ENCODE measurements at places on chromosomes 12 and 14.

DNA sequence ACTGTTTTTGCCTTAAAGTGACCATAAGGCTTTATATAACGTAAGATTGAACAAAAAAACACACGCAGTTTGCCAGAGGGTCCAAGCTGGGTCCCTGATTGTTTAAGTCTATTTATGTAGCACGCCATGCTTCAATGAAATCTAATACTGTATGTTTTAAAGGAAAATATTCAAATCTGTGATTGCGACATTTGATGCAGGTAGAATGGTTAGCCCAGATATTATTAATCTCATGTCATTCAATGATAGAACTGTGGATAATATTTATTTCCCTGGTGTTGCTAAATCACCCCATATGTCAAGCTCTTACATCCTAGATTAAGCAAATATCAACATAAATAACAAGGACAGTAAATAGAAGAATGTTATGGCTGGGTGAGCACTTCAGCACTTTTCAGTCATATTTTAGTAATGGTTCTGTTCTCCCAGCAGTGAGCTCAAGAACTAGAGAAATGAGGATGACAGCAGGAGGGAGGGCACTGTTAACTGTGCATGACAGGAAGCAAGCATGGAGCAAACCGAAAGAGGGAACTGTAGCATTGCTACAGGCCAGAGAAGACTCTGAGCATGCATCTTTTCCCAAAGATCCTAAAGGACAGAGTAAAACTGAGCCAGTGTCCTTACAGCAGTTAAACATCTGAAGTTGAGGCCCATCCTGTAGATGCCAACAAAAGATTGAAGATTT is 465.7 kb upstream of the MGAT4C start:
- ATAC-seq: no peak

- no peak for ATAC-seq
Measured at GRCh38 chr12:71125949-71126348, 31.9 kb downstream of the TSPAN8 start.

GRCh38 chr14:57302883-57303282 is 34.1 kb downstream of the AP5M1 start:
- no peak for ATAC-seq

GRCh38 chr12:69112616-69113015 is 126.8 kb upstream of the CPSF6 start:
- ATAC-seq: no peak

GRCh38 chr14:100567009-100567876 is 20.0 kb downstream of the BEGAIN start:
- no peak for ATAC-seq

- peak; percentile 95 for ATAC-seq
Measured at GRCh38 chr12:48795550-48796455, 6.9 kb upstream of the ADCY6 start.

DNA sequence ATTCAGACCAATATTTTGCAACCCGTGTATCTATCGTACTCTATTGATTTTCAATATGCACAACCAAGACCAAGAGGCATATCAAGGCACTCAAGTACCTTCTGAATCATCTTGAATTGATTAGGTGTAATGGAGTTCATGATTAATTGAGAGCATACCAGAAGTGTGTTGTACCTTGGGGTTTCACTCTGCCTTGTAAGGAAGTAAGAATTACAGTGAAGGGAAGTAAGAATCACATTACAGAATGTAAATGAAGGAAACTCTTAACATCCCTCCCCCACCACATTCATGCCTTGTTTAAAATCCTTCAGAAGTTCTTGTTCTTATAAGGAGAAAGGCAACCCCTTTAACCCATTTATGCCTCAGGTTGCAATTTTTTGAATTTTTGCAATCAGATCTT is 5.4 kb upstream of the MGAT4C start:
- ATAC-seq: no peak

DNA sequence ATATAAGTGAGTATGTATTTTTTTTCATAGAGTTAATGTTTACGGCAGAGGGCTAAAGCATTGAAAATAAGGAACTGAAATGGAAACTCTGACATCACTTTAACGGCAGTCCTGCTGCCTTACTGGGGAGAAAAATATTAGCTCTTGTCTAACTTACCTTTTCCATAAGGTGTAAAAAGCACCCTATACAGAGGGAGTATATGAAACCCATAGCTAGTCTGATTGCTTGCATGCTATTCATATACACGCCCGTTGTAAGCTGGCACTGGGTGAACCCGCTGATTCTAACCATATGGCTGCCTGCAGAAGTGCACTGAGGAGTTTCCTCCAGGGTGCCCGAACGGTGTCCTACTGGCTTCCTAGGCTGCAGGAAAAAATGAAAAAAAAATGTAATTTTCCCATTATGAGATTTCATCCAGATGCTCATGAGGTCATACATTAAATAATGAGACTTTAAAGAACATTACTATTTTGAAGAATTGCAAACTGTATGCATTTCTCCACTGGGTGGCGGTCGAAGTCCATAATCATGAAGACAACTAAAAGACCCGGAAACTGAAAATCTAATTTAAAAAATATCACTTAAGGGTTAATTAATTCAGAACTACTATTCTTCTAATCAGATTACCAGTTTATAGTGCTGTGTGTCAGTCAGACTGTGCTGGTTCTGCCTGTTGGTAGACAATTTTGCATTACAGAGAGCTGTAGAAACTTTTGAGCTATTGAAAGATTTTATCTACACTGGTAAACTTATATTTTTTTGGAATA is 144.7 kb downstream of the ALX1 start:
- peak; percentile 91 for ATAC-seq

DNA sequence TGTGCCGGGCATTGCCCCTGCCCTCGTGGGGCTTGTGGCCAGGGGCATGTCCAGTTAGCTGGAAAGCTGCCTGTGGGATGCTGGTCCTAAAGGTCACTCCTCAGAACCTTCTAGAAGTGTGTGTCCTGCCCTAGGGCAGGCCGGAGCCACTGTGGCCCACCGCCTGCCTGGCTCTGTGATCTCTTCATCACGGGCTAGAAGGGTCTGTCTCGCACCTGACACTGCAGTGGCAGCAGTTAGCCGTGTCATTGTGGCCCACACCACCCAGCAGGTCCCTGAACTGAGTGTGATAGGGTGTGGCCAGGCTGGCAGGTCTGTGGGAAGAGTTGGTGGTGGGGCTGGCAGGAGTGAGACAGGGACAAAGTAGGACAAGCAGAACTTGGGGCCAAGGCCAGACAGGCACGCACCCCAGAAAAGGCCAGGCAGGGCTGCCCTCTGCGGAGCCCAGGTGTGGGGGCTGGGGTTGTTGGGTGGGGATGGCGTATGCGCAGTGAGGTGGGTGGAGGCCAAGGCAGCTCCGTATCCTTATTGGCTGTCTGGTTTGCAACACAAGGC is 41.2 kb downstream of the ADGRD1 start:
- no peak for ATAC-seq

GRCh38 chr12:4539167-4539870 is 629 bp downstream of the RAD51AP1 start:
- no peak for ATAC-seq

DNA sequence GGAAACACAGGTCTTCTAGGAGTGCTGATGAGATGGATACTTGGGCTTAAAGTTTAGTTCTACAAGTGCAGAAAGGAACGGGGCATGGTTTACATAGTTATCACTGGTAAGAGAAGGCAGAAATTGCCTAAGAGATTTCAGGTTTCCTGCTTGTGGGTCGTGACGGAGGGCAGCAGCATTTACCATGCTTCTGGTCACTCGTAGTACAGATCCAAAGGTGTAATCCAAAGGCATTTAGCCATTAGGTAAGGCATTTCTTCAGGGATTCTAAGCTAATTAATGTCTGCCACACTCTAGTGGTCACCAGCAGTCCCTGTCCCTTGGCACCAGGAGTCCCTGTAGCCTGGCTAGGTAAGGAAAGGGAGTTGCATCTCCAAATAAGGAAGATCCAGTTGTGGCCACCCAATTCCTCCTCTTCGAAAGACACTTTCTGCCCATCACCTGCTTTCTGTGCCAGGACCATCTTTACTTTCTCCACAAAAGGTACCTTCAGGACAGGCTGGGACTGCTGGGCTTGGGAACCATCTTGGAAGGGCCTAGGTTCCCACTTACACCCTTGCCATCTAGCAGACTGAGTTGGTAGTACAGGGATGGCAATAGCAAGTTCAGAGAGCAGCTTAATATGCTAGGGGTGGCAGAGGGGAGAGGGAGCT is 1.5 kb downstream of the GSTZ1 start:
- no peak for ATAC-seq

- no peak for ATAC-seq
Measured at GRCh38 chr14:85129921-85130320, 400.0 kb upstream of the FLRT2 start.

GRCh38 chr12:70264067-70264867 is 21.0 kb downstream of the CNOT2 start:
- ATAC-seq: no peak

- peak; percentile 51 for ATAC-seq
Measured at GRCh38 chr12:84413656-84414055, 498.9 kb downstream of the SLC6A15 start.

- no peak for ATAC-seq
Measured at GRCh38 chr12:94433744-94434143, 25.9 kb downstream of the CEP83 start.

- ATAC-seq: no peak
Measured at GRCh38 chr14:91376547-91377477, 40.8 kb downstream of the CCDC88C start.

GRCh38 chr12:21764950-21765349 is 9.6 kb downstream of the KCNJ8 start:
- ATAC-seq: no peak

DNA sequence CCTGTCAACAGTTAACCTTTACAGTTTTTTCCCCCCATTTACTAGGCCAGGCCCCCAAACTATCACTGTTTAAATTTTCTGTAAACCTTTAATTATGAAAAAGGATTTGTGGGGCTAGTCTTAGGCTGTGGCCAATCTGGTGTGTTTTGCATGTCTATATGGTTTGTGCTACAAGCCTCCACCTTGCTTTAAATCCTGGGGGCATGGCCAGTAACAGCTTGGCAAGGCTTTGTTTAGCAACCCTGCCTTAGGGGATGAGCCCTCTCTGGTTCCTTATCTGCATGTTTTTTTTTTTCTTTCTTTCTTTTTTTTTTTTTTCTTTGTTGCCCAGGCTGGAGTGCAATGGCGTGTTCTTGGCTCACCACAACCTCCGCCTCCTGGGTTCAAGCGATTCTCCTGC is 102.7 kb downstream of the KCNMB4 start:
- no peak for ATAC-seq

DNA sequence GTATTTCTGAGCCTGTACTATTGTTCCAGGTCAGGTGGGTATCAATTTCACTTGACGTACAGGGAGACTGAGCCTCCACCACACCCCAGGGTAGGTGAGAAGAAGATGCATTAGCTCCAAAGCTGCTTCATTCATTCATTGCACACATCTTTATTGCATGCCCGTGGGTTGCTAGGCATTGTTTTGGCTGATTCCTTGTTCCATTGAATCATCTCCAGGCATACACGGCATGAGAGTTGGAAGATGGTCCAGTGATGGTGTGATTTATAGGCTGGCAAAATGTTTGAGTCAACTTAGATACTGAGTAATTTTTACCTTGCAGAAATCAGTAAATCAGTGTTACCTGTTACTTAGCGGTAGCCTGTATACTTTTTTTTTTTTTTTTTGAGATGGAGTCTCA is 21.2 kb downstream of the KLC1 start:
- no peak for ATAC-seq

DNA sequence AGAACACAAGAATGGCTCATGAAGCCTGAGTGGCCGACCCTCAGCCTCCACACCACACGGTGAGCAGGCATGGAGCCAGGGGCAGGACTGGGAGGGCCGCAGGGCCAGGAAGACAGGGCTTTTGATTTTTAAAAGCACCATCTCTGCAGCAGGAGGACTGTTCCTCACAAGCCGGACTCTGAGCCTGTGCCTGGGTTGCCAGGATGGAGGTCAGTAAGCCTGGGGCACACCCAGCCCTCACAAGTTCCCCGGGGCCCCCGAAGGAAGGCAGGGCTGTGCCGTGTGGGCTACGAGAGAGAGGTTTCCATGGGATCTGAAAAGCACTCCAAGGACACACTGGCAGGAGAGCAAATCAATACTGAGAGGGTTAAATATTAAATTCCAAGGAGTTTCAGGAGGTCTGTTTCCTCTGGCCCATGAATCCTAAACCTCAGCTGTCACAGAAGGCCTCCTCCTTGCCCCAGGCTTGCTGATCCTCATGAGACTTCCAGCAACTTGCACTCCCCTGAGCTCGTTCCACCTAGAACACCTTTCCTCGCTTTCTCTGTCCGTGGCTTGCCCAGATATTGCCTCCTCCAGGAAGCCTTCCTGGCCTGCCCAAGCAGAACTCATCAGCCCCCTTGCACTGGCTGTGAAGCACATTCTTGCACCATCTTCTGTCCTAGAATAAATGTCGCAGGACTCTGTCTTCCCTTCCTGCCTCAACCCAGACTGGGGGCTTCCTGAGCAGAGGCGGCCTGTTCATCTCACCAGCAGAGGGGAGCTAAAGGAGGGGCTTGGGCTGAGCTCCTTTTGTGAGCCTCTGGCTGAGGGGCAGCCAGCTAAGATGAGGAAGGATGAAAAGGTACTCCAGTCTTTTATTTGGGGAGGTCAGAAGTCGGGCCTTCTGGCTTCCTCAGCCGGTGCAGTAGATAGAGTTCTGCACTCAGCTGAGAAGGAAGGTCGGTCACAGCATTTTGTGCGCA is 64.6 kb downstream of the CCDC88C start:
- ATAC-seq: no peak

DNA sequence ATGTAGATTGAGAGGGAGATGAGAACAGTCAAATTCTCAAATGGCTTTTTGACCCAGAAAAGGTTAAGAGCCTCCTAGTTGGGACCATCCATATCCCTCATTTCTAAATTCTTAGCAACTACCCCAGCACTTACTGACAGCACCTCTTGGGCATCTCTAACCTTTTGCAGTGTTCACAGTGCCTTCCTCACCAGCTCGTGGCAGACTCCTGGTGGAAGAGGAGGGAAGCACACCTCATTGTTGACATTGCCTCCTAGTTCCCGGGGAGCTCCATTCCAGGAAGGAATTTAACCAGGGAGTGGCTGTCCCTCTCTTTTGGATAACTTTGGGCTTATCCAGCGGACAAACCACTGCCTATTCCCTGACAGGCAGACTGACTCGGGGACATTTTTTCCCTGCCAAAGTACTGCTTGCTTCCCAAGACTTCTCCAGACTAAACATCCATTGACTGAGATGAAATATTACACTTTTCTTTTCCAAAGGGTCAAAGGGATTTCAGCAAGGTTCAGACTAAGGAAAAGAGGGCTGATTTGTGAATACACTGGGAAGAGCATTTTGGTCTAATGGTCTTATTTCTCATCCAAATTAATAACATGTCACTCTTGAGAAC is 9.0 kb upstream of the OR6J1 start:
- peak; percentile 99 for ATAC-seq

GRCh38 chr12:107539196-107539939 is 146.2 kb upstream of the PWP1 start:
- no peak for ATAC-seq

DNA sequence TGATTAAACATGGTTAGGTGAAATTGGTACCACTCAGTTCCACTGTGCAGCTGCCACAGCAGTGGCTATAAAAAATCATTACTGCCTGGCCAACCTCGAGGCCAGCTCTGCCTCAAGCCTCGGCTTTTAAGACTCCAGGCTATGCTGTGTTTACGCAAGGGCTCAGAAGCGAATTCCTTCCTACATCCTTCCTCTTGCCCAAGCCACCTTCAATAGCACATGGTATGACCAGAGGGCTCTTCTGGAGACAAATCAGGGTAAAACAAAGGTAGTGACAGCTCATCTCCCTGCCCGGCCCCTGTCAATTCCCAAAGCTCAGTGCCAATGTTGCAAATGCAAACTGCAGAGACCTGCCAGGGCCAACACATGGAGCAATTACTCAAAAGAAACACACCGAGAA is 31.9 kb downstream of the NUAK1 start:
- peak; percentile 47 for ATAC-seq

GRCh38 chr14:34643361-34643760 is 13.4 kb upstream of the SNX6 start:
- no peak for ATAC-seq
